Fibroblast of villous mesenchyme (primary cell): ENCODE measurements at places on chromosomes 11 and 22. TPM values are rescaled to one million over a fixed set of nuclear protein-coding genes. Genes with fewer than 3 reads are reported as not detected.

The GALR3 gene
- under 0.01 TPM in 1 of 2 replicates, not detected in the other for total RNA-seq

The CCND1 gene
- 351 and 365 TPM in 2 replicates for total RNA-seq

The MMP8 gene
- under 0.01 TPM in 1 of 2 replicates, not detected in the other for total RNA-seq

The CCDC88B gene
- 1.7 and 3.5 TPM in 2 replicates for total RNA-seq

The GGTLC2 gene
- not detected in 2 replicates for total RNA-seq

The SMTNL1 gene
- not detected in 2 replicates for total RNA-seq

- no peak for DNase-seq
Observed at GRCh38 chr11:71138737-71139425, 113.5 kb downstream of the SHANK2 start.

DNA sequence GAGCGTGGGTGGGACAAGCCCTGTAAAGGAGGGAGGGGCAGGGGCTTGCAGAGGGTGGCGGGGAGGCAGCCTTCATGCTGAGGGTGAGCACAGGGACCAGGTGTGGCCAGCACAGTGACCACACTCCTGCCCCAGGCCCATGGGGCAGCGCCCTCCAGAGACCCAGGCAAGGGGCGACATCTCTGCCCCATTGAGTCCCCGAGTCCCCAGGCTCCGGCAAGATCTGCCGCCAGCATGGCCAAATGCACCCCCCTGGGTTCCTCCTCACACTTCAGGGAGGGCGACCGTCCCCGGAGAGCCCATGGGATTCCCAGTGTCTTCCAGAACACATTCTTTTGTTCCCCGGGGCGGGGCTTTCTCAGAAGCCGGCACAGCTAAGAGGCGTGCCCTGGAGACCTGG is 362.5 kb downstream of the TBC1D22A start:
- no peak for DNase-seq

DNA sequence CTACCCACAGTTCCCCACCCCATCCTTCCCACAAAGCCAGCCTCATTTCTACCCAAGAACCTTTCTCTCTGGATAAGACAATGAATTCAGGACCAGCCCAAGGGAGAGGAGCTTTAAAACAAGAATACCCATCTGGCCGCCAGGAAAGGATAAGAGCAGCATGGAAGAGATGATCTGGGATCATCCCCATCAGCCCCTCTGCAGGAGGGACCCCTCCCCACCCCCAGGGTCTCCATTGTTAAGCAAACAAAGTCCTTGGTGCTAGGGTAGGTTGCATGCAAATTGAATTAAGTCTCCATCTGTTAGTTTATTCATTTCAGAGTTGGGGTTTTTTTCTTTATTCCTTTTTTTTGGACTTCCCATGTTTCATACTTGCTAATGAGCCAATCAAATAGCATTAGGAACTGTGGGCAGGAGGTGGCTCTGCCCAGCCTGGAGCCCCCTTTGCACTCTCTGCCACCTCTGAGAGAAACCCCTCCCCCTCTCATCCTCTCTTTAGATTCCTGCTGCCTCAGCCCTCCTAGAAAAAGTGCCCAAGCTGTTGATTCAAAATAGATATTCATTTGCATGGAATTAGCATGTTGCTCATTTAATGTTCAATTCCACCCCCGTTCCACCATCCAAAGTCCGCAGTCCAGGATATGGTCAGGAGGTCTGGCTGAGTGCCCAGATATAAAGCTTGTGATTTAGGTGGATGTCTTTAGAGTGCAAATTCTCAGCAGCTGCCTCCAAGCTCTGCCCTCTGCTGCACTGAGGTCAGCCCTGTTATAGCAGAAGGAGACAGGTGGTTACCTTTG is 138.5 kb upstream of the NCAM1 start:
- no peak for DNase-seq

DNA sequence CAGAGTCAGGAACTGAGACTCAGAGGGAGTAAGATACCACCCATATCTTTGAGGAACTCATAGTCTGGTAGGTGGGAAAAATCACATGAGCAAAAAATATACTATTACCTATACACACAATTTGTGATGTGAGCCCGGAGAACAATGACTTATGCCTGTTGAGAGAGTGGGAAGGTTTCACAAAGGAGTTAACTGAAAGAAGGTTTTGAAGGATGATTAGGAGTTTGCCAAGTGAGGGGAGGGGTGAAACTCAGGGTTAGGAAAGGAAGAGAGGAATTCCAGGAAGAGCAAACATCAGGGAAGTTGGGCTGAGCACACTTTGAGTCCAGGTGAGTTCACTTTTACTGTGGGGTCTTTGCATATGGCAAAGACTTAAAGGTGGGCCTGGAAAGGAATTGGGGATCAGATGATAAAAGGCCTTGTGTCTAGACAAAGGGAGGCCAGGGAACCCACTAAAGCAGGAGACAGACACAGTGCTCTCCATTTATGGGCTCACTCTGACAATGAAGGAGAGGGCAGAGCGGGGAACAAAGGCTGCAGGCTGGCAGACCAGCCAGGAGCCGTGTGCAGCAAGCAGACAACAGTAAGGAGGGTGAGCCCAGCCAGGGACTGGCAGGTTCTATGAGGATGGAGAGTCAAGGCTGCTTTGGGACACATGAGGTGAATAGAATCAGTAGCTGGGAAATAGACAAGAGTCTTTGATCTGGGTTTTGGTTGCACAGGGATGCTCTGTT is 33.1 kb downstream of the TSPAN18 start:
- no peak for DNase-seq

DNA sequence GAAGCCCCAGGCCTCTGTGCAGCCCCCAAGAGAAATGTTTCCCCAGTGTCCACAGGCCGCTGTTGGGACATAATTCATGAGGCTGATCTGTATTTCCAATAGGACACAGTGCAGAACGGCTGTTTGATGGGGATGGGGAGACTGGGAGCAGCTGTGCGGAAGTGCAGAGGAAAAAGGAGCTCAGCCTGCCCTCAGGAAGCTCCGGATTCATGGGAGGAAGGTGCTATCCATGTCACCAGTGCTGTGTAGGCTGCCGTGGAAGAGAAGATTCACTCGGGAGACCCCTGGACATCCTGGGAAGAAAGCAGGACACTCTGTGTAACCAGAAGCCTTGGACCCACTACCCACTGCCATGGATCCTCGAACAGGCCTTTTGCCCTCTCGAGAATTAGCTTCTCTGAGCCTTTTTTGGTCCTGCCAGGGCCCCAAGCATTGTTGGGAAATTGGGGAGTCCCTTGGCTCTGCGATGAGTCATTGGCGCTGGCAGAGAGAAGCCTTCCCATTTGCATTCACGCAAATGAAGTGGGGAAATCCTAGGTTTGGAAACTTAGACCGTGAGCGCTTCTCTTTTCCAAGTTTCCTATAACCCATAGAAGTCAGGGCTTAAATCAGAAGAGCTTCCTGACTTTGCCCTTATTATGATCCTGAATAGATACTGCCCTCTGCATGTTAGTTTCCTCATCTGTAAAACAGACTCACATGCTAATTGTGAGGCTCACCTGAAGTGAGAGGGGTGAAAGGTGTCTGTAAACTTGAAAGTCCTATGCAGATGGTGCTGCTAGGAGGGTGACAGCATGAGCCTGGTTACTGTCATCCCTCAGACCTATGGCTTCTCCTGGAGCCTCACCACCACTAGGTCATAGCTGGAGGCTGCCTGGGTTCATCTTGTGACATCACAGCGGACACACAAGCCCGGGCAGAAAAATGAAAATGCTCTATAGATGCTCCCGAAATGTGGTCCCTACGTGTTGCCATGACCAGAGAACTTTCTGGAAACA is 229.2 kb upstream of the B3GAT1 start:
- DNase-seq, result no peak

DNA sequence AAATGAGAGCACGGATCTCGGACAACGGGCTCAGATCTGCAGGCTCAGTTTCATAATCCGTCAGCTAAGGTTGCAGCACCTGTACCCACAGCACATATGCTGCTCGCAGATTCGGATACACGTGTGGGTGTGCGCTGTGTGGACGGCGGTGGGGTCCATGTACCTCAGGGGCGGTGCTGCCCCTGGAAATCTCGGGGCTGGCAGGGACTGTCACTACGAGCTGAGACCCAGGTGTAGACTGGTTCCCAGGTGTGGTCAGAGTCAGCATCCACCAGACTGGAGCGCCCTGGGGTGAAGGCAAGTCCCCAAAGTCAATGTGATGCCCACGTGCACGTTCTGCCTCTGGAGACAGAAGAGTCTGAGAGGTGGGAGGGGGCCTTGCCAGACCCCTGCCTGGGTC is 989.3 kb downstream of the BRD1 start:
- no peak for DNase-seq

GRCh38 chr11:2885678-2886081 is at the start of gene CDKN1C:
CDKN1C (minus strand) TSS chr11:2885775; CDS start chr11:2885456, 319 bp downstream.
- DNase-seq, result peak; percentile 87

DNA sequence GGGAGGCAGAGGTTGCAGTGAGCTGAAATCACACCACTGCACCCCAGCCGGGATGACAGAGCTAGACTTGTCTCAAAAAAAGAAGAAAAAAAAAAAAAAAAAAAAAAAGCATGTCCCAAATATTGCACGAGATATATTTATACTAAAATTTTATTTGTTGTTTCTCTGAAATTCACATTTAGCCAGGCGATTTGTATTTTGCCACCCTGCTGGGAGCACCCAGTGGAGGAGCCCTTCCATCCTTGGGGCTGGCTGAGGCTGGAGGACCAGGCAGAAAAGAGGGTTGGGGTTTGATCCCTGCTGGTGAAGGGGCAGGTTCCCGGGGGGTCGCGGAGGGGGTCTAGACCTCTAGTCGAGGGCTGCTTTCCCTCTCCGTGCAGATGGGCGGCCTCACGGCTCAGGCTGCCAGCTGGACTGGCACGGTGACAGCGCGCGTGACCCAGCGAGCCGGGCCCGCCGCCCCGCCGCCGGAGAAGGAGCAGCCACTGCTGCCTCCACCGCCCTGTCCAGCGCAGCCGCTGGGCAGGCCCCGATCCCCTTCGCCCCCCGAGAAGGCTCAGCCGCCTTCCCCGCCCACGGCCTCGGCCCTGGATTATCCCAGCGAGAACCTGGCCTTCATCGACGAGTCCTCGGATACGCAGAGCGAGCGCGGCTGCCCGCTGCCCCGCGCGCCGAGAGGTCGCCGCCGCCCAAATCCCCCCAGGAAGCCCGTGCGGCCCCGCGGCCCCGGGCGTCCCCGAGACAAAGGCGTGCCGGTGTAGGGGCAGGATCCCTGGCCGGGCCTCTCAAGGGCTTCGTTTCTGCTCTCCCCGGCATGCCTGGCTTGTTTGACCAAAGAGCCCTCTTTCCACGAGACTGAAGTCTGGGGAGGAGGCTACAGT is 952 bp upstream of the CATSPERZ start:
- DNase-seq, result peak; percentile 24

- DNase-seq, result peak; percentile 99
Observed at GRCh38 chr11:114400216-114400914, at the start of the genes C11orf71 and RBM7. C11orf71 (minus strand) TSS chr11:114400511; CDS start chr11:114400331, 180 bp downstream. RBM7 (plus strand) TSS chr11:114400666; CDS start chr11:114400672, 6 bp downstream.

GRCh38 chr11:122963961-122964360 is 17.7 kb downstream of the BSX start:
- no peak for DNase-seq

DNA sequence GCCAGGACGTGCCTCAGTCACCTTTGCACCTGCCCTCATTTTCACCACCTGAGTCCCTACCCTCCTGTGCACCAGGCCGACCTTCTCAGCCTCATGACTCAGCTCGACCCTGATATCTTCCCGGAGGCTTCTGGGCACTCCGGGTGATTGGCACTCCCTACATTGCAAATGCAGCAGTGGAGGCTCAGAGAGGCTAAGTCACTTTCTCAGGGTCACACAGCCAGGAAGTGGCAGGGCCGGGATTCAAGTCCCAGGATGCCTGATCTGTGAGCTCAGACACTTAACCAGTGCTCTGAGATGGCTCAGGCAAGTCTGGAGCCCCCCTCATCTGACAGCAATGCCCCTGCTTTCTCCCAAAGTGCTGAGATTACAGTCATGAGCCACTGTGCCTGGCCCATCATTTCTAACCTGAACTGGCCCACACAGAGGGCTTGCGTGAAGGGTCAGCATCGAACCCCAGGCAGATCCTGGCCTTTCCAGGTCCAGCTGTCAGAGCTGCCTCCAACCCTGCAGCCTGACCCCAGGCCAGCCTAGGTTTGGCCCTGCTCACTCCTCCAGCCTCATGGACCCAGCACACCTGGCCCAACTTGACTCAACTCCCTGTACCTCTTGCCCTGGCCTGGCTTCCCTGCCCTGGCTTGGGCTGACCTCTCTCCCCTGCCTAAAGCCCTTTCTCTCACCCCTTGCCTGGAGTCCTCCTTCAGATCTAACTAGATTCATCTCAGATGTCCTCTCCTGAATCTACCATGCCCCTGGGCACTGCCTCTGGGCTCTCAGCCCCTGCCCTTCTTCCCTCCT is 40.7 kb upstream of the RTL6 start:
- no peak for DNase-seq

- DNase-seq, result no peak
Observed at GRCh38 chr11:66281776-66282467, 3.9 kb downstream of the CNIH2 start.

DNA sequence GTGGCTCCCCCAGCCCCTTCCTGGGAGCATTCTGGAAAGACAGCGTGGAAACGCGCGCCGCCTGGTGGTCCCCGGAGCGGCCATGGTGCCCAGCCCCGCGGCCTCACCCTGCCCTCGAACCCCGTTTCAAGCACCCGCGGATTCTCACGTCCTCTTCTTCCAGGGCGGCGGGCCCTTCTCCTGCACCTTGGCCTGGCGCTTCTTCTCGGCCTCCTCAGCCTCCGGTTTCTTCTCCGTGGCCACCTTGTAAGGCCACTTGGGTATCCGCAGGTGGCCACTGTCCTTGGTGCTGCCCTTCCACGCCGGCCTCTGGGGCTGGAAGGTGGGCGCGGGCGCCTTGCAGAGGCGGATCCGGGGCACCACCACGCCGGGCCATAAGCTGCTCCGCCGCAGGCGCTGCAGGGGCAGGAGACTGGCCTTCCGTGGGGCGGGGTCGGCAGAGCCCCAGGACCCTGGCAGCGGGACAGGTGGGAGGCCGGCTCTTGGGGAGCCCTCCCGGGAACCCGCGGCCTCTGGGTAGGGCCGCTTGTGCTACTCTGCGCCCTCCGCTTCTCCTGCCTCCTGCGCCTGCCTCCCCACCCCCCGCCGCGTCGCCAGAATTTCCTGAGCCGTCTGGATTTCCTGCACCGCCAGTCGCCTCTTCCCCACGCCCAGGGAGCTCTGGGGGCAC is 83.4 kb downstream of the TRIM51G start:
- no peak for DNase-seq

DNA sequence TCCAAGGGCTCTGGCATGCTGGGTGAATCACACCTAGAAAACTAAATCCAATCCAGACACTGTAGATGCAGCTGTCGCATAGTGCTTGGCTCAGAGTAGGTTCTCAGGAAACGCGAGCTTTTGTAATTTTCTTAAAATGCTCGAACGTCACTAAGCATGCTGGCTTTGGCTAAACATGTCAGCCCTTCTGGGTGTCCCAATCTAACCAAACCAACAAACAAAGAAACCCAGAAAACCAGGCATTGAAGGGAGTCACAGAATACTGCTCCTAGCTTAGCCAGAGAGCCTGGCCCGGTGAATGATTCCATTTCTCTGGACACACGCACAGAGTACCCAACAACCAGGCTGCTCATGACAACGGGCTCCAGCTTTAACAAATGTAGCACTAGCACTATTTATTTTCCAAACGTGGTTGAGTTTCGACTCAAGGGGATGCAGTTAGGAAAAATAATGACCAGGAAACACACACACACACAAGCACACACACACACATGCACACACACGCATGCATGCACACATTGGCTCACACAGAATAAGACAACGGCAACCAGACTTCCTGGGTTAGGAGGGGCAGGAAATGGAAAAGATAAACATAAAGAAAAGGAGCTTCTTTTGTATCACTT is 492.6 kb downstream of the MIAT start:
- DNase-seq, result no peak
